ENCODE measurements at places on chromosomes 16 and 17.

DNA sequence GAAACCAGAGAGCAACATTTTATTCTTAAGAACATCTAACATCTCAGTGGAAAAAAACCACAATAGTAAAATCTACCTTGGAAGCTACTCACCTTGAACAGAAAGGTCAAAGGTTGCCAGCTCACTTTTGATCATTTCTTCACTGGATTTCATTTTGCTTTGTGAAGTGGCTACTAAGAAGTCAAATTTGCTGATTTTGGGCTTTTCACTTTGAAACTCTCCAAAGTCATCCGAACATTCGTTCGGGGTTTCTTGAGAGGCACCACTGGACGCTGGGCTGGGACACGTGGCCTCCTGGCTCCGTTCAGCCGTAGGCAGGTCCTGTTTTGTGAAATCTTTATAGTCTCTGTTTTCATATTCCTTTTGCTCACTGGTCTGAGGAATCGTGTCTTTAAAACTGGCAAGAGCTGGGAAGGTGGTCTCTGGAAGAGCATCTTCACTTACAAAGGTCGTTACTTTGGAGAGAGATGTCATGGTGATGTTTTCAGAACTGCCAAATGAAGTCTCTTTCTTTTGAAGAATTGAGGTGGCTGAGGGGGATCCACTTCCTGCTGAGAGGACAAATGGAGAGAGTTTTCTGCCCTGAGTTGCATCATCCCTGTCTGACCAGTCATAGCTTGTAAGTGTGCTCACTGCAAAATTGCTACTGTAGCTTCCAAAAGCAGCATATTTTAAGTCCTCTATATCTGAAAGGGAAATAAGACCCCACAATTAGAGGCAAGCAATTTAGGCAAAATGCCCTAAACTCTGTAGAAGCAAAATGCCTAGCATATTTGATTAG lies 52.4 kb downstream of the DUSP14 start:
- DNase-seq, result no peak

DNA sequence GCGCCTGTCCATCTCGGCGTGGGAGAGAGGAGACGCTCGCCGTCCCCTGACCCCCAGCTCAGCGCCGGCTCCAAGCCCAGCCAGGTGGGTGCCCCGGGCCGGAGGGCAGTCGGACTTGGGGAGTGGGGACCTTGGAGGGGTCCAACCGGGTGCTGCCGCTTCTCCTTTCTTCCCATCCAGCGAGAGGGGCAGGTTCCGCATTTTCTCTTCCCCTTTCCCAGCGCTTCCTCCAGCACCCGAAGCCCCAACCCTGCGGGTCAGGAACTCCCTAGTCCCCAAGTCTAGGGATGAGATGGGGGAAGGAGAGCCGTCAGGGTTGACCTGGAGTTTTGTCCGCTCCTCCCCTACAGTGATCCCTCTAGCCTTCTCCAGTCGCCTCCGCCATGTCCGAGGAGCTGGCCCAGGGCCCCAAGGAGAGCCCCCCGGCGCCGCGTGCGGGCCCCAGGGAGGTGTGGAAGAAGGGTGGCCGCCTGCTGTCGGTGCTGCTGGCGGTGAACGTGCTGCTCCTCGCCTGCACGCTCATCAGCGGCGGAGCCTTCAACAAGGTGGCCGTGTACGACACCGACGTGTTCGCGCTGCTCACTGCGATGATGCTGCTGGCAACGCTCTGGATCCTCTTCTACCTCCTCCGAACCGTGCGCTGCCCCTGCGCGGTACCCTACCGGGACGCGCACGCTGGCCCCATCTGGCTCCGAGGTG lies at the start of gene OTOP2:
OTOP2 (plus strand) TSS at position 24 of the 699 bp plus-strand sequence; CDS start at position 384, 360 bp downstream.
- DNase-seq, result no peak

GRCh38 chr17:39018267-39019134 lies 51.3 kb upstream of the FBXO47 start:
- DNase-seq, result no peak

DNA sequence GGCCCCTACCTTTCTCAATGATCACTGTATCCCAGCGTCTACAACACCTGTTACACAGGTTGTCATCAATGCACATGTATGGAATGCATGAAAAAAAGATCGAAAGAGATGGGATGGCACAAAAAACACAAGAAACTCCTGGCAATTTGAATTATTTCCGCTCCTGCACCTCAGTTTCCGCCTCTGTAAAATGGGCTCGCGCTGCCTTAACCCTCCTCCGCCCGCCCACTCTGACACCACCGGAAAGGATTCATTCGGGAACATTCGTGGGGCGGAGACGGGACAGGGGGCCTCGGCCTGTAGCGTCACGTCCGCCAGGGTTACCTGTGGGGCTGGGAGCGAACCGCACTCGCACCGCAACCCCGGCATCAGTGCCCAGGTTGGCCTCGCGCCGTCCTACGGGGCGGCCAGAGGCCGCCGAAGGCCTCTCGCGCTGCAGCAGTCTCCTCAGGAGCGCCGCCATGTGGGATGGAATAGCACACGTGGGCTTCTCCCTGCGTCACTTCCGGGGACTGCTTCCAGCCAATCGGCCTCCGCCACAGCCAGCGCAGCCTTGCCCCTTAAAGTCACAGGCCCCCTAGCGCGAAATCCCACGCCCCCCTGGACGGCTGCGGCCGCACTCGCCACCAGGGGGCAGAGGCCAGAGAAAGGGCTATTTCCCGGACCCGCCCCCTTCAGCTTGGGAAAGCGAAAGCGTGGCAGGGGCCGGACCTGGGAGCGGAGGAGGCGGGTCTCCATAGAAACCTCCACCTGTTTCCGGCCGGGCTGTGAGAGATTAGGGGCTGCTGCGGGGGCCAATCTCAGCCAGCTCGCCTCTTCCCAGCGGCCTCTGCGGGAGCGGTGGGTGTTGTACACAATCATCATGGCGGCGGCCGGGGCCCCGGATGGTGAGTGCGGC lies at the start of the genes EARS2 and UBFD1:
EARS2 (minus strand) TSS at position 470 of the 898 bp plus-strand sequence; CDS start at position 463, 7 bp downstream.
UBFD1 (plus strand) TSS at position 847 of the 898 bp plus-strand sequence; CDS start at position 863, 16 bp downstream.
- peak; percentile 99 for DNase-seq

- DNase-seq, result no peak
These were observed 48.5 kb downstream of the ABHD15 start for GRCh38 chr17:29518359-29518758.

DNA sequence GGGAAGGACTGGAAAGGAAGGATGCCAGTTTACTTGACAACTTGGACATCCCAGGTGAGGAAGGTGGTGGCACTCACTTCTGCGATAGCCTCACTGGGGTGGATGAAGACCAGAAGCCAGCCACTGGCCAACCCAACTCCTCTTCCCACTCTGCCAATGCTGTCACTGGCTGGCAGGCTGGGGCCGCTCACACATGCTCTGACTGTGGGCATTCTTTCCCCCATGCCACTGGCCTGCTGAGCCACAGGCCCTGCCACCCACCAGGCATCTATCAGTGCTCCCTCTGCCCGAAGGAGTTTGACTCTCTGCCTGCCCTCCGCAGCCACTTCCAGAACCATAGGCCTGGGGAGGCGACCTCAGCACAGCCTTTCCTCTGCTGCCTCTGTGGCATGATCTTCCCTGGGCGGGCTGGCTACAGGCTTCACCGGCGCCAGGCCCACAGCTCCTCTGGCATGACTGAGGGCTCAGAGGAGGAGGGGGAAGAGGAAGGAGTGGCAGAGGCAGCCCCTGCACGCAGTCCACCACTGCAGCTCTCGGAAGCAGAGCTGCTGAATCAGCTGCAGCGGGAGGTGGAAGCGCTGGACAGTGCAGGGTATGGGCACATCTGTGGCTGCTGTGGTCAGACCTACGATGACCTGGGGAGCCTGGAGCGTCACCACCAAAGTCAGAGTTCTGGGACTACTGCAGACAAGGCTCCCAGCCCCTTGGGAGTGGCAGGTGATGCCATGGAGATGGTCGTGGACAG lies 4.5 kb downstream of the ZNF646 start:
- DNase-seq, result no peak

DNA sequence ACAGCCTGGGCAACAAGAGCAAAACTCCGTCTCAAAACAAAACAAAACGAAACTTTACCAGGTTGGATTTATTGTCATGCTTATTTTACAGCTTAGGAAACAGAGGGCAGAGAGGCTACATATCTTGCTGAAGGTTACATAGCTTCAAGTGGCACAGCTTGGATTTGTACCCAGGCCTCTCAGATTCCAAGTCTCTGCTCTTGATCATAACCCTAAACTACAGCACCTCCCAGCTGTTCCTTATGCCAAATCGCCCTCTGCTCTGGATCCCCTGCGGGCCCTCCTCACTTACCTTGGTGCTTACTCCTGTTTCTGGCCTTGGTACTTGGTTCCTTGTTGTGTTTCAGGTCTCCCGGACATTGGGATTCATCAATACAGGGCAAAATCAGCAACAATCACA lies 11.7 kb upstream of the CUEDC1 start:
- DNase-seq, result no peak

Data from activated T-cell treated with anti-CD3 and anti-CD28 coated beads for 24 hours (primary cell).